ENCODE measurements at places on chromosomes 7 and 10.

DNA sequence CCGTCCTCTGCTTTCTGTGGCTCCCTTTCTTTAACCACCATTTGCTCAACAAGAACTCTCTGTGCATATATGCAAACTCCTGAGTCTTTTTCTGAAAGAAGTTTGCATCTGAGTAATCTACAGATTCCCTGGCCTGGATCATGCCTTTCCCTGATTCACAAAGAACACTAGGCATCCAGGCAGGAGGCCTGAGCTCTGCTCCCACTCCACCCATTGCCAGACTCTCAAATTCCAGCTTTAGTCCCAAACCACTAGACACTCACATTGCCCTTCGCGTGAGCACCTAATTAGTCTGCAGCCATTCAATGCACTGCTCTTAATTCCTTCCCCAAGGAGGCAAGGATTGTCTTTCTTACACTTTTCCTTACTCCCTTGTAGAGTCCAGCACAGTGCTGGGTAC is 60.9 kb downstream of the ABCC2 start:
- H3K36me3 ChIP-seq = no peaks in the 10 kb centered on the region
- H3K27ac ChIP-seq = no peak overlapping the region
- no peak overlapping the region for H3K4me3 ChIP-seq
- H3K4me1 ChIP-seq = no peaks in the 10 kb centered on the region
- no peak for DNase-seq

DNA sequence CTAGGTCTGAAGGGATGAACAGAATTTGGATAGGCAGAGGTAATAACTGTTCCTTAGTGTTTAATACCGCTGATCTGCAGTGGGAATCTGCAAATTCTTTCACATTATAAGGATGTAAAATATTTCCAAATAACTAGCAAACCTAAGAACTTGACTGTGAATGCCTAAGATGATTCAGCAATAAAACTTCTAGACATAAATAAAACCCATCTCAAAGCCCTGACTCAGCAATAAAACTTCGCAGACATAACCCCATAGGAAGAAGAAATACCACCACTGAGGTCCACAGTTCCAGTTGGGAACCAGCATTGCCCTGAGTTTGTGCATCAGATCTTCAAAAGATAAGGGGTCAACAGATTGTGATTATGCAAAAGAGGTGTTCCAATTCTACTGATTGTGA is 354.2 kb downstream of the GFRA1 start:
- H3K27me3 ChIP-seq = no peaks in the 10 kb centered on the region
- no peak overlapping the region for H3K4me3 ChIP-seq
- H3K36me3 ChIP-seq = no peaks in the 10 kb centered on the region
- H3K27ac ChIP-seq = no peak overlapping the region
- DNase-seq = no peak

DNA sequence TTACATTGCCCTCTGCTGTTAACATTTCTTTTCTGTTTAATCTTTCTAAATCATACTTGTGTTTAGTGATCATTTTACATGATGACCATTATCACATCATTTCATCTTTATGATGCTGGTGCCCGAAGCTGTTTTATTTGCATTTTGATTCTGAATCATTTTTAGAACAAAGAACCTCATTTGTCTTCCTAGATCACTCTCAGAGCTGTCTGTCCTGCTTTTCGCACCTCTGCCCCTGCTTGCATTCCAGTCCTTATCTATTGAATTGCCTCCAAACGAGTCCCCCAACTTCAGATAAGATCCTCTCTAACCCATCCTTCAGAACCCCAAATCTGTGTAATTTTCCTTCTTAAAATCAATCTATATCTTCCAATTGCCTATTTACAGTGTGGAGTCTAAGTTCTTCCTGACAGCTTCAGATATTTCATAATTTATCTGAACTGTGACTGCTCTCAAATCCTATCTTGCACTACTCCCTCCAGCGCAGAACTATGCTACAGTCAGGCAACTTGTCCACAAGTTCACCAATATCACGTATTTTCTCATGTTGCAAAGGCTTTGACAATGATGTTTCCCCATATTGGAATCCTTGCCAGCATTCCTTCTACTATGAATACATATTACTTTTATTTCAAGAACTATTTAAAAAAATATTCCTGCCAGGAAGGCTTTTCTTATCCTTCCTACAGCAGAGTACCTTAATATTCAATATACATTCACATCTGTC is 346.5 kb upstream of the CACNA2D1 start:
- no peaks in the 10 kb centered on the region for H3K4me1 ChIP-seq
- H3K27ac ChIP-seq = no peak overlapping the region
- H3K4me3 ChIP-seq = no peak overlapping the region
- H3K36me3 ChIP-seq = peaks cover 2% of the 10 kb centered on the region
- H3K27me3 ChIP-seq = no peaks in the 10 kb centered on the region
- DNase-seq = no peak

- no peaks in the 10 kb centered on the region for H3K27me3 ChIP-seq
- no peak for DNase-seq
- no peaks in the 10 kb centered on the region for H3K36me3 ChIP-seq
- H3K4me3 ChIP-seq = no peak overlapping the region
Measured at GRCh38 chr10:124149189-124150042, 56.0 kb upstream of the CHST15 start.

DNA sequence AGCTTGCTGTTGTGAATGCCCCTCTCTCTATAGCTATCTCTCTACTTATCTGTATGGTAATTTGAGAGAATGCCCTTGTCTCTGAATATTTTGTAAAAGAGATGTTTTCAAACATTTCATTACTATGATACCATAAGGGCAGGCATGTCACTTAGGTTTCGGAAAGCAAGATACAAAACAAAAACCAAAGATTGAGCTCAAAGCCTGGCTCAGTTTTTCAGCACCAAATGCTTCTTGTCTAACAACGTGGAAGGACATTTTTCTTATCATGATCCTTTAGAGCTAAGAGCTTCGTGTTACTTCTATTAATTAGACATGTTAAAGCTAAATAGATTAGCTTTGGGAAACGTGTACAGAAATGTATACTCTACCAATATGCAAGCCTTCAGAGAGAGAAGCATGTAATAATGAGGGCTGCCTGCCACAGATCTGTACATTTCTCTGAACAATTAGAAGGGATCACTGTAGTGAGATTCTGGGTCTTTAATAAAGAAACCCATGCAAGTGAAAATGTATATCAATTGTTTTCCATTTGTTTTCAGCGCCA is 148.9 kb downstream of the ARID5B start:
- peak overlapping the region; percentile 44 for H3K27ac ChIP-seq
- no peaks in the 10 kb centered on the region for H3K27me3 ChIP-seq
- DNase-seq = peak; percentile 17
- no peak overlapping the region for H3K4me3 ChIP-seq

DNA sequence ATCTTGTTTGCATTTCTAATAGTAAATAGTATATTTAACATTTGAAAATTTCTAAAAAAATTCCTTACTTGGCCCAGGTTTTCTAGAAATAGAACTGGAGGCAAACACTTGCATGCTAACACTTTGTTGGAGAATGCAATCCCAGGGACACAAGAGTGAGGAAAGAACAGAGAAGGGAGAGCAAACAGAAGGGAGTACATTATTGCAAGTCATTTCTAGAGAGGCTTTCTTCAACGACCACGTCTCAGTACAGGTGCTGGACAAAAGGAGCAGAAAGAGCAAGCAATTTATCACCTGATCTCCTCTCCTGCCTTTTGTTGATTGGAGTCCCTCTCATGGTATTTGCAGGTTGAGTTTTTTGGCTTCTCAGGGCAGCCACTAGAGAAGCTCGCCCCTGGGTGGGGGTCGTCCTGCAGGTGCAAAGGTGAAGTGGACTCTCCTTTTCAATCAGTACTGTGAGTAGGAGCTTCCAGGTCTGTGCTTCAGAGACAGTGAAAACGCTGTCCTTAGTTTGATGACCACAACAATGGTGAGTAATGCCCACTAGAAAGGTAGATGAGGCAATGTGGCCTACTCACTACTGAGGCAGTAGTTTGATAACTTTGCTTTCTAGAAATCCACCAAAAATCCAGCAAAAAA is 5.2 kb downstream of the CPED1 start:
- H3K27me3 ChIP-seq = no peaks in the 10 kb centered on the region
- DNase-seq = peak; percentile 27
- H3K36me3 ChIP-seq = no peaks in the 10 kb centered on the region
- no peak overlapping the region for H3K4me3 ChIP-seq
- no peaks in the 10 kb centered on the region for H3K4me1 ChIP-seq

- no peaks in the 10 kb centered on the region for H3K36me3 ChIP-seq
- H3K27me3 ChIP-seq = no peaks in the 10 kb centered on the region
- no peak overlapping the region for H3K4me3 ChIP-seq
- no peak overlapping the region for H3K27ac ChIP-seq
- H3K4me1 ChIP-seq = peaks cover 5% of the 10 kb centered on the region
- no peak for DNase-seq
Measured at GRCh38 chr7:22700559-22701002, 26.4 kb upstream of the IL6 start.

GRCh38 chr7:25077096-25077495 is 48.0 kb downstream of the CYCS start:
- no peak overlapping the region for H3K4me3 ChIP-seq
- no peaks in the 10 kb centered on the region for H3K27me3 ChIP-seq
- no peaks in the 10 kb centered on the region for H3K36me3 ChIP-seq
- no peak overlapping the region for H3K27ac ChIP-seq
- no peak for DNase-seq

DNA sequence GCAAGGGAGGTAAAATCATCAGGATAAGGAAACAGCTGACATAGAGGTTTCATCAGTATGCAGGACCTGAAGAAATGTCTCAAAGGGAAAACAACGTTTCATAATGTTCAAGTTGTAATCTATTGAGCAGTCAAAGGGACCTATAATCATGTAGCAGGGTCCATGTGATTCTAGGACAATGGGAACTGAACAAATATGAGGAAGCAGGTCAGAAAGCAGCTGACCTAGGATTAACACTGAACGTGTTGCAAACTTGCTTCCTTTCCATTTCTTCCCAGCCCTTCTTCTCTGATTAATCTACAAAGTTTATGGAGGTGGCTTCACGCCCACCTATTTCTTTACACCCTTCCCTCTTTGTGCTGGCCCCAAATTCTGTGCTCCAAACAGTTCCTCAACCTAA is 256.9 kb upstream of the AKR1E2 start:
- no peak overlapping the region for H3K4me3 ChIP-seq
- H3K27ac ChIP-seq = no peak overlapping the region
- no peaks in the 10 kb centered on the region for H3K4me1 ChIP-seq
- DNase-seq = no peak
